Right ventricle myocardium inferior (tissue), 1 donor: ENCODE measurements at places on chromosomes 1 and 21.
A peak's percentile ranks its signal among the peaks of the same experiment; 100 is the strongest.

GRCh38 chr1:218164930-218165700 lies 120.0 kb upstream of the RRP15 start:
- DNase-seq, result no peak

DNA sequence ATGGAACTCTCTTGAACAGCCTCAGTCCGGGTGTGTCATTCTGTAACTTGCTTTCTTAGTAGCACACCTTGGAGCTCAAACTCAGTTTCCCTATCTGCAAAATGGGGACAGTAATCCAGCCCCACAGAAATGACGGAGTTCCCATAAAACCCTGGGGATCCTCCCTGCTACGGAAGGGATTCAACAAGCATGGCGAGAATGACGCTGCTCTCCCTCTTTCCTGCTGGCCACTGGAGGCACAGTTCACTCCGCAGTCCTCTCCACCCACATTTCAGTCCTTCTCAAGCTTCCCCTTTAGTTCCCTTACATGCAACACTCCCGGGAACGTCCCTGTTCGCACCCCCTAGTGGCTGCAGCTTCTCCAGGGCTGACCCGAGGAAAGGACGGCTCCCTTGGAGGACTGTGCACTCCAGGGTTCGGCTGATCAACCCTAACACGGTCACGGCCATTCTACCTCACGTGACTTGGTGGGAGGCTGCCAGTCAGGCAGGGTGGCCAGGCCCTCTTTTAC lies 20.6 kb downstream of the RUNX3 start:
- no peak for DNase-seq

- no peak for DNase-seq
These were observed 104.8 kb upstream of the C1orf174 start for GRCh38 chr1:4004635-4005430.

- DNase-seq, result no peak
These were observed 42.9 kb downstream of the STYXL2 start for GRCh38 chr1:167136806-167137205.

- no peak for DNase-seq
These were observed 35.3 kb upstream of the CLIC4 start for GRCh38 chr1:24709791-24710441.

DNA sequence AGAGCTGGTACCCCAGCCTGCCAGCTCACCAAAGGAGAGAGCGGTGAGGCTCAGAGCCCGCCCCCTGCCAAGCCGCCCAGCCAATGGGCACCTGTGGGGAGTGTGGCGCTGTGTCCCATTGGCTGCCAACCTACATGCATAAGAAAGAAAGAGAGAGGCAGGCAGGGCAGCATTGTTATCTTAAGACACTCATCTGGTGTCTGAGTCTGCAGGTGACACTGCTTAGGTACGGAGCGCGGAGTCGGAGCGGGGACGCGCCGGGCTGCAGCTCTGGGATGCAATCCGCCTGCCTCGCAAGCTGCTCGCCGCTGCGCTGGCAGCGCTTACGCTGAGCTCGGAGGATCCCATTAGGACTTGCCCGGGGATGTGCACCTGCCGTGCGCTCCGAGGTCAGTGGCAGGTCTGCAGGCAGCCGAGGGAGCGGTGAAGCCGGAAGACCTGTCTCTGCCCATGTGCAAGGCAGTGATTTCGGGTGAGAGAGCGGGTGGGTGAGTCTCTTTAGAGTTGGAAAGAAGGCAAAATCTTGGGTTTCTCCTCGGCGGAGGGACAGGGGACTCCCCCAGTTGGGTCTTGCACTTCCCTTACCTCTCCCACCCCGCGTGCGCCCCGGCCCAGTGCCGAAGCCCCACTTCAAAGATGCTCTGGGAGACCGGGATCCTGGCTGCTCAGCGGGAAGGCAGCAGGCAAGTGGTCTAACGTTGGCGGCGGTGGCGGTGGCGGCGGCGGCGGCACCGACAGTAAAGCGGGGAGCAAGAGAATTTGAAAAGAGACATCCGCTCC lies at the start of gene BRINP2:
Gene BRINP2 (plus strand): TSS at position 203 of the 780 bp plus-strand sequence. CDS start 58,919 bp downstream, outside the sequence.
- peak; percentile 61 for DNase-seq

GRCh38 chr1:47478090-47478489 lies 40.2 kb downstream of the FOXD2 start:
- DNase-seq, result no peak

- DNase-seq, result no peak
These were observed 35.3 kb downstream of the FCRL5 start for GRCh38 chr1:157517016-157517415.

GRCh38 chr1:71950579-71950978 lies 331.8 kb downstream of the NEGR1 start:
- DNase-seq, result no peak

DNA sequence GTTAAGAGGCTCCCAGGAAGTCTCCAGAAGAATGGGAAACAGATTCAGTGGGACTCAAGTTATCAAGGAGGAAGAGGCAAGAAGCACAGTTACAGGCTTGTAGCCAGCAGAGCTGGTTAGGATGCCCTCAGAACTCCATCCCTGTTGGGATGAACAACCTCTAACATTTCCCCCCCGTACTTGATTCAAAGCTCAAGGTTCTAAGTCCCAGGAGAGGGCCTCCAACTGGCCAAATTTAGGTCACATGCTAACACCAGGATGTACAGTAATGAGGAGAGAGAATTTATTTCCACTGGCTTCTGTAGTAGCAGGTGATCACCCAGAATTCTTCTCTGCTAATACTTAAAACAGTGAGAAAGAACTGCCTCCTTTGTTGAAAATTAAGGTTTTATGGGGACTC lies 22.3 kb upstream of the HSPA13 start:
- DNase-seq, result no peak

DNA sequence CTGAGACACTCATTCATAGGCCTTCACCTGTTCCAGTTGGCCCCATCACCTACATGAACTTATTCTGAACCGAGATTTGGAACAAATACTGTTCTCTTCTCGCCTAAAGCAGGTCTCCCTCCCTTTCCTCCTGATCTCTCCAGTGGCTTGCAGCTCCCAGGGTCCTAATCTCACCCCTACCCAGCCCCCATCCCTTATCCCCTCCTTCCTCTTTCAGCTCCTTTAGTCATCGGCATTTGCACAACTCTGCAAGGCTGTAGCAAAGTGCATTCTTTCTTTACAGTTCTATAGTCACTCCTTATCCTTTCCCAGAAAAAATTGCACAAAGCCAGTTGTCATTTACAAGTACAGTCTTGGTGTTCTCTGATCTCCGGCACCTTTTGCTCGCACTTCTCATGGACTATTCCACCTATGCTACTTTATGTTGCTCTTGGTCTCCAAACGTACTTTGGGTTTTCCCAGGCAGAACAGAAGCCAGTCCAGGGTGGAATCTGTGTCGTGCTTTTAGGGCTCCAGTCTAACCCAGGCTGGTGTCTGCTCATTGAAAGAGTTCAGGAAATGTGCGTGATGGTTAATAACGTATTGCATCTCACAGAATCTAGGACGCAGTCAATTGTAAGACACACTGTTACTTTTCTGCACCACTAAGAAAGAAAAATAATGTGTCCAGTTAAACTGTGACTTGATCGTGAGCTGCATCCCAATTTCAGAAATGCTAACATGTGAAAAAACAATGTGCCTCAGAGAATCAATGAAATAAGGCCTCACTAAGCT lies 965 bp downstream of the ABCA4 start:
- DNase-seq, result no peak

GRCh38 chr1:109225308-109225707 lies 11.6 kb downstream of the SARS1 start:
- DNase-seq, result no peak
